ENCODE measurements at places on chromosomes 2 and 18.

DNA sequence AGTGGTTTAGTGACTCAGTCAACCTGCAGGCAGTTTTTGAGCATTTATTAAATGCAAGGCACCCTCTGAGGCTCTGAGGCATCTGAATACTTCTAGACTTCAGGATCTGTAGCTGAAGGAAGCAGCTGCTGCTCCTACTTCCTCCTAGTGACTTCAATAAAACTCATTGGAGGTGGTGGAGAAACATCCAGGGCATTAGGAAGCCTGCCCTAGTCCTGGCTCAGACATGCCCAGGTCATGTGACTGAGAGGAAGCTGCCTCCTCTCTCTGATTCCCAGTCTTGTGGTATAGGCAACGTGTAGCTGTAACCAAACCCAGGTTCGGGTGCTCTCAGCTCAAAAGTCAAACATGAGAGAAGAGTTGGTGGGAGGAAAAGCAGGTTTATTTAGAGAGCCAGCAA is 287.2 kb upstream of the GYPC start:
- DNase-seq = no peak

DNA sequence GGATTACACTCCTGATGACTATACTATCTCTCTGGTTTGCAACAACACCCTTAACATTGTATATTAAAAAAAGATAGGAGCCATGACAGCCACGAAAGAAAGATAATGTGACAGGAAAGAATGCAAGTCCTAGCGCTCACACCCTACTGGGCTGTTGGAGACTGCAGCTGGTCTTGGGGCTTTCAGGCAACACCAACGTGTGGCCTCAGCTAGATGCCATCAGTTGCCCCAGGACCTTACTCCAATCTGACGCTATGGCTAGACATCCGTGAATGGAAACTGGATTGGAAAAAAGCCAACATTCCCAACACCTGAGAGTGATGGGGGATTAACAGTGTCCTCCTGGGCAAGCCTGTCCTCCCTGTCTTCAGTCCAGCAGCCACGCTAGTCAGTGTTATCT is 357.4 kb upstream of the GULP1 start:
- no peak for DNase-seq

DNA sequence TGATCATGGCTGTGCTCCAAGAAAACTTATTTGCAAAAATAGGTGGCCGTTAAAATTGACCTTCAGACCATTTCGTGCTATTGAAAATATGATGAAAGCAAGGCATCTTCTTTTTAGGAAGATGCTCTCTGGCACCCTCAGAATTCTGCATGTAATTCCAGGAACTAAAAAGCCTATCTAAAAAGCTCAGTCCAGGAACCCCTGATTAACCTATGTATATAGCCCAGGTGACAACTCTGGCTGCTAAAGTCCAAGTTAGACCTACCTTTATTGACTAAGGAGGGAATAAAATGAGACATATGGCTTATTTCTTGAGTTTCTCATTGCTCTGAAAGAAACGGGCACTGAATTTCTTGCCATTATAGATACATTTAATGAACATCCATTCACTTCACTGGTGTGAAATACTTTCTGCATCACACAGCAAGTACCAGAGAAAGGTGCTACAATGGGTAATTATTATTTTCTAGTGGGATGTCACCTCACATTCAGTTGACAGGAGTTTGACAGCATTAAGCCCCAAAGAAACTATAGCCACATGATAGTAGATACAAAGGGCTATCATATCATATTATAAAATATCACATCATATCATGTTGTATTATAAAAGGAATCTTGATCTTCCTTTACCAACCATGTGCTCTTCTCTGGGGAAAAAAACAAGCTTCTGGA is 83.8 kb downstream of the EPHA4 start:
- DNase-seq = no peak

GRCh38 chr2:45119855-45120254 is 110.6 kb upstream of the SIX2 start:
- DNase-seq = no peak

GRCh38 chr2:132424526-132425121 is 8.0 kb downstream of the GPR39 start:
- no peak for DNase-seq

- no peak for DNase-seq
Observed at GRCh38 chr2:226115102-226115831, 684.4 kb downstream of the IRS1 start.

DNA sequence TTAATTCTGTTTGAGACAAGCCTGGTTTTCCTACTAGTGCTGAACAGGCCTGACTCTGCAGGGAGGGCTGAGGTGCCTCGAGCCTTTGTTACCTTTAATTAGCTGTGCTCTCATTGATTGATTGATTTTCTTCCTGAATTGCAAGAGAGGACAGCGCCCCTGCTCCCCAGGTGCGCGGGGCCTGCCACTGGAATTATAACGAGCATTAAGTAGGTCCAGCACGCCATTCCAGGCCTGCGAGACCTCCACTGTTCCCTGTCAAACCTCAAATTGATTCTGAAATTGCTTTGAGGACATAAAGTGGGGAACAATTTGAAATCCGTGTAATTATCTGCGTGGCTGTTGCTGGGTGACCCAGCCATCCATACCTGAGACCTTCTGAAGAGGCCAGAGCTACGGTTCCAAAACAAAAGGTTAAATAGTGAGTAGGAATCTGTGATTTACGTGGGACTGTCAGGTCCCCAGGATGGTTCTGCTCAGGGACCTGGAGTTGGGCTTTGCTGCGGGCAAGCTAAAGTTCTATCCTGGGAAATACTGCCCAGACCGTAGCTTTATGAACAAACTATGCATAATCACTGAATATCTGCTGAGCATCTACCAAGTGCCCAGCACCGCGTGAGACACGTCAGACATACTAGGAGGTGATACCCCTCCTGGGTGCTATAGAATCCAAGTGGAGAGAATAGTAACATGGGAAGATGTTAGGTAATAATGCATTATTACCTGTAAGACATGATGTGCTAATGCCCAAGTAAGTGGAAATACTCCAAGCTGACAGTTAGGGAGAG is 104.1 kb downstream of the ZBTB7C start:
- DNase-seq = peak; percentile 38

All from activated effector memory CD4-positive, alpha-beta T cell treated with anti-CD3 and anti-CD28 coated beads, Interleukin-2, amount 50 U/mL, for 16 hours (primary cell).